Stimulated activated CD8-positive, alpha-beta memory T cell treated with anti-CD3 and anti-CD28 coated beads, Interleukin-12 subunit alpha, Interleukin-12 subunit beta, amount 100 ng/mL, for 1 hour (primary cell): ENCODE measurements at places on chromosomes 2 and 18.
A peak's percentile ranks its signal among the peaks of the same experiment; 100 is the strongest.

DNA sequence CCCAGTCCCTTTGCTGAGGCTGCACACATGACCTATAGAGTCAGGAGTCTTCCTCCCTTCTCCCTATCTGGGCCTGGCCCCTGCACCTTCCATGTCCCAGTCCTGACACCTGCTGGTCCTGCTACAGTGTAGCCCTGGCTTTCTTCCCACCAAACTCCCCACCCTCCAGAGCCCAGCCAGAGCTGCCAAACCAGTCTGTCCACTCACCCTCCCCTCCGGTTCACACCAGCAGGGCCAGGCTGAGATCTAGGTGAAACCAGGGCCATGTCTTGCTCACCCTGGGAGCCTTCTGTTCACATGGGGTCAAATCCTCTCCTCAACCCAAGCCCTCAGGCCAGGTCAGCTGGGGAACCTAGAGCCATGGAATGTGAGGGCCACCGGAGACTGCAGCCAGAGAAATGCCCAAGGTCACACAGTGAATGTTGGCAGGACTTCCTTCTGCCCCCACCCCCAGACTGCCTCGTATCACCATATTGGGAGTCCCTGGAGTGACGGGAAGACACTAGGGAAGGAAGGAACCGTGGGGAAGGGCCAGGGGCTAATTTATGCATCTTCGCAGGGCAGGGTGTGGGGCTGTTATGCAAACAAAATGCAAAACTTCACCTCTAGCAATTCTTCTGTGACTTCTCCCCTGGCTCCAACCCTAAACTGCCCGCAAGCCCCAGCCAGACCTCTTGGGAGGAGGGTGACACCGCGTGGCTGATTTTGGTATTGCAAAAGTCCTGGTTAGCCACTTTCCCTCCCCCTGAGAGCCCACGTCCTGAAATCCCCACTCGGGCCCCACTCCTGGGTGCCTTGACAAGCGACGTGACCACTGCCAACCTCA is 14.6 kb downstream of the TNS1 start:
- DNase-seq = peak; percentile 32

DNA sequence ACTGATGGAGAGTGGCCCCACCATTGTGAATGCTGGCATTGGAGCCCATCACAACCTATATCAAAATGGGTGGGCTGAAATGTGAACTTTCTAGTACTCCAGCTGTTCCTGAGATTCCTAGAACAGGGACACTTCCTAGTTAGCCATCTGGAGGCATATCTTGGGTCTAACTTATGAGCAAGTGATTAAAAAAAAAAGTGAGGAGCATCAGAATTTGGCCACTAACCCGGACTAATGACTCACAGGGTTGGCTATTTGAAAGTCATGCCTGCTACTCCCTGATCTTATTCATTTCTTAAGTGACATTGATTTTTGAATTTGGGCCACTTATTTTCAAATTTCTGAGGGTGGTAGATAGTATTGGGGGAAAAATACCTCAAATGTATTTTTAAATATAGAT is 216.6 kb downstream of the HRH4 start:
- no peak for DNase-seq

- DNase-seq = no peak
Measured at GRCh38 chr2:10331702-10332401, 29.1 kb downstream of the HPCAL1 start.

GRCh38 chr2:160156665-160157064 is 43.4 kb downstream of the ITGB6 start:
- DNase-seq = no peak

- DNase-seq = no peak
Measured at GRCh38 chr2:30217644-30218337, 13.5 kb upstream of the LBH start.

DNA sequence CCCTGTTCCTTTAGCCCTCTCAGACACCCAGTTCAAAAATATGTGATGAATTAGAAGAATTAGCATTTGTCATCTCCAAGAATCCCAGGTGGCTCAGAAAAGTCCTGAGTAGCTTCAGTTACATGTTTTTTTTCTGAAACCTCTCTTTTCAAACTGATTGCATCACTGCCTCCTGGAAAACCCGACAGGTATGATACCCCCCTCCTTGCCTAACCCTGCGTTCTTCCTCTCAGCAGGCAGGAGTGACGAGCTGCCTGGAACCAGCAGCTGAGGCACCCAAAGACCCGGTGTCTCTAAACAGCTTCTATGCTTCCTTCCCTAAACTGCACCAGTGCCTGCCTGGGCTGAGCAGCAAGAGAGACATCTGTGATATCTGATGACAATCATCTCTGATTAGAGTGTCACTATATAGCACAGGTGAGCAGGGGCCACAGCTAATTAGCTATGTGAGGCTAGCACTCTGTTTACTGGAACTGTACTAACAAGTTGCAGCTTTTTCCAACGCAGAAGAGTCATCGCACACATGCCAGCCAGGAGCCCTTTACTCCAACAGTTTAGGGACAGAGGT is 376.4 kb upstream of the ATP5MC3 start:
- no peak for DNase-seq

DNA sequence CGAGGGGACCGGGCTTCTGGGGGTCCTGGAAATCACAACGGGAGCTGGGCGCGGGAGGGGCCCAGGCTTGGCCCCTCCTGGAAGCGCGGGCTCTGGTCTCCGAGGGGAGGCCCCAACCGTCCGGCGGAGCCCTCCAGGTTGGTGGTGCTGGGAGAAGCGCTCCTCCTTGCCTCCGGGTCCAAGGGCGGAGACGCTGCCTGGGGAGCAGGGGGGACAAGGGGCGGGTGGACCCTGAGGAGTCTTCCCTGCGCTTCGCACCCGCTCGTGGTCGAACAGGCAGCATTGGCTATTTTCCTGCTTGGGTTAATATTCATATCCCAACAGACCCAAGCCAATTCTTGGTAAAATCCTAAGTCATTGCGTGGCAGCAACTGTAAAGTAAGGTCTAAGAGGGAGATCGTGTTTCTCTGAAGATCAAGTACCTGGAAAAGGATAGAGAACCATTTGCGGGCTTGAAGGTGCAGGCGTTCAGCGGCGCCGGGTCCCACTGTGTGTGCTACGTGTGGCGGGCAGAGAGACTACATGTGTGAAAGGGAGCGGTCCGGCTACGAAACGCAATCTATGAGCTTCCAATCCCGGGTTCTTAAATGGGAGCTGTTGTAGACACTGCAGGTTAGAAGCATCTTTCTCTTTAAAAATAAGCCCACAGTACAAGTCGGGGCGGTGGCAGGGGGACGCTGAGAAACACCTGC is 805 bp downstream of the CIDEA start:
- DNase-seq = no peak

DNA sequence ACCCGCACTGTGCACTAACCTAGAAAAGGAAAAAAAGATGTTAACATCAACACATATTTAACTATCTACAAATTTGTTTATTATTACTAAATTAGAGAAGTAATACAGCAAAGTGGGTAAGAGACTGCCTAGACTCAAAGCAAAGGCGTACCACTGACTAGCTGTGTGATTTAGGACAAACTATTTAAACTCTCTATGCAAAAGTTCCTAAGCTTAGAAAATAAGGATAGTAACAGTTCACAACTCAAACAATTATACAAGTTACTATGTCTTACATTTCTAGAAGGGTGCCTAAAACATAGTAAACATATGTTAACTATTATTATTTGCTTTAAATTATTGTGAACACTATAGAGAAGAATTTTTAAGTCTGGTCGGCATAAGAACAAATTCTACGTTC is 119.4 kb downstream of the RTTN start:
- no peak for DNase-seq

DNA sequence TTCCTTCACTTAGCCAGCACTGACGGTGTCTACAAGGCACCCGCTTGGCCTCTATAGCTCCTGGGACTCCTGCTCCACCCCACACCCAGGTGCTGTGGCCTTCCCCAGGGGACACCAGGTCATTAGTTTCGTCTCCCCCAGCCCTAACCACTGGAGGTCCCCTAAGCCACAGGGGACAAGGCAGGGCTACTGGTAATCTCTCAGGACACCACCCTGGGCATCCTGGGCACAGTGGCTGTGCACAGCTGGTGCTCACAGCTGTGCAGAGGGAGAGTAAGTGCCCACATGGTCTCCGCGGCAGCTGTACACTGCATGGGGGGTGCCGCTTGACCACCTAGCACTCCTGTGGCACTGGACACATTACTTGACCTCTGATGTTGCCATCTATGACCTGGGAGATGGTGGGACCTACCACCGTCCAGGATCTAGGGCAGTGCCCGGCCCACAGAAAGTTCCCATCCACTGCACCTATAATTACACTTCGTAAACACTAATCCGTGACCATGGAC is 134.0 kb downstream of the HDAC4 start:
- DNase-seq = no peak

GRCh38 chr2:75558786-75559679 is 1.7 kb downstream of the EVA1A start:
- no peak for DNase-seq

DNA sequence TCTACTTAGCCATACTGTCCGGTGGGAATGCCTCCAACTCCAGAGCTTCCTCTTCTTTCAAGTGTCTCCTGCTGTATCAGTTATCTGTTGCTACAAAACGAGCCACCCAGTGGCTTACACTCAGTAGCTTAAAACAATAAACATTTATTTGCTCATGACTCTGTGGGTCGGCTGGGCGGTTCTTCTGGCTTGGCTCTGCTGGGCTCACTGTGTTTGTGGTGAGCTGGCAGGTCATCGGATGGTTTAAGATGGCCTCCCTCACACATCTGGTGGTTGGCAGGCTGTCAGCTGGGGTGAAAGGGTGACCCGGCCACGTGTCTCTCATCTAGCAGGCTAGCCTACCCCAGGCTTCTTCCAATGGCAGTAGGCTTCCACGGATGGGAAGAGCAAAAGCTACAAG is 122.4 kb upstream of the SLC1A4 start:
- no peak for DNase-seq

- DNase-seq = no peak
Measured at GRCh38 chr2:45237128-45237527, 227.9 kb upstream of the SIX2 start.

DNA sequence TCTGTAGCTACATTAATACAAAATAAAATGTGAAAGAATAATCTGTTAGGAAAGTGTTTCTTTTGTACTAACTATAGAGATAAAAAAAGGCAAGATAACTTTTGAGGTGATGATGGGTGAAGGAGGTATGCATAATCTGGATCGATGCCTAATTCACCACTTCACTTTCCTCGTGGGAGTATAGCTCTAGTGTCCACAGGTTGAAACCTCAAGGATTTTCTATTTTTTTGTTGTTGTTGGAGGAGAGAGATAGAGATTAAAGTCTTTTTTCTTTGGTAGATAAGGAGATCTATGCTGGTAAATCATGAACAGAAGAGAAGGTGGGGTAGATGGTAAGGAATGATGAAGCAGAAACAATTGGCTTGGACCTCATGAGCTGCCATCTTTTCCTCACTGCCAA is 635.3 kb upstream of the ZEB2 start:
- no peak for DNase-seq

DNA sequence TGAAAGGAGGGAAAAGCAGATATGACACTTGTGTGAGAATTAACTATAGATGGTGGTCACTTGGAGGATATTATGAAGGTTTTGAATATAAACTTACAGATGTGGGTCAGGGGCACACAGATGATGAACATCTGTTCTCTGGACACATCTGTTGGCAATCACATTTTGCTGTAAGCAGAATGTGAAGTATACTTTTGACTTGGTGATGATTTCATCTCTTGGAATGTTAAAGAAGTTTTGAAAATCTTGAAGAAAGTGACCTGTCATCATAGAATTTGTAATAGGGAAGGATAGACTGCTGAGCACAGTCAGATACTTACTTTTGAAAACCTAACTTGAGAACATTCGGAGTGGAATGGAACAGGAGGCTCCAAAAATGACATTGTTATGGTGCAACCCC is 40.2 kb downstream of the PIKFYVE start:
- no peak for DNase-seq

- DNase-seq = peak; percentile 5
Measured at GRCh38 chr2:234951664-234952269, at the start of gene SH3BP4. SH3BP4 (plus strand) TSS chr2:234952017; CDS start chr2:235035003, 82,986 bp downstream.

GRCh38 chr2:202178346-202178958 is 59.9 kb downstream of the SUMO1 start:
- DNase-seq = peak; percentile 22

DNA sequence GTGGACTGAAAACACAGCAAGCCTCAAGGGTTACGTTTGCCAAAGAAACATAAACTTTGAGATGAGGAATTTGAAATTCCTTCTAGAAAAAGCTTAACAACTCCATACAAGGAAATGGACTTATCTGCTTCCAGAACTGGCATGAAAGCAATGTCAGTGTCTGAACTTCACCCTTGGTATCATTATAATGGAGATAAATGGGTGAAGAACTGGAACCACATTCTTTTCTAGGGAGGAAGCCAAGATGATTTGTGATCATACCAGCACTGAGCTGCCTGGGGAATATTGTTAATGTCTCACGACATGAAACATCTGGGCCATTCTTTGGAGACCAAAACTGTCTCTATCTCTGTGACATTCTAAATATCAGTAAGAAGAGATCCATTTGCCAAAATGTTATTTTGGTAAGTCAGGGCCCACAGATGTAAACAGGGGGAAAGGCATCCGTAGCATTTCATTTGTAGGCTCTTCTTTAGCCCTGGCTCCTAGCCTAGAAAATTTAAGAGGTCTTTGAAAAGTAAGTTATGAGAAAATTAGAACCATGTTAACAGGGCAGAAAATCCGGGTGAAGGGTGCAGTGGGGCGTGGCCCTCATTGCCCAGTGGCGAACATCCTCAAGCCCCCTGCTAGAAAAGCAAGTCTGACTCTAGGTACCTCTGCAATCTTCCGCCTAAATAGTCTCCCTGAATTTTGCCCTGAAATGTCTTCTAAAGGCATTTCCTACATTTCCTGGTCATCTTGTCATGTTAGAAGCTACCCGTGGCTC is 295.3 kb upstream of the EPAS1 start:
- DNase-seq = no peak

DNA sequence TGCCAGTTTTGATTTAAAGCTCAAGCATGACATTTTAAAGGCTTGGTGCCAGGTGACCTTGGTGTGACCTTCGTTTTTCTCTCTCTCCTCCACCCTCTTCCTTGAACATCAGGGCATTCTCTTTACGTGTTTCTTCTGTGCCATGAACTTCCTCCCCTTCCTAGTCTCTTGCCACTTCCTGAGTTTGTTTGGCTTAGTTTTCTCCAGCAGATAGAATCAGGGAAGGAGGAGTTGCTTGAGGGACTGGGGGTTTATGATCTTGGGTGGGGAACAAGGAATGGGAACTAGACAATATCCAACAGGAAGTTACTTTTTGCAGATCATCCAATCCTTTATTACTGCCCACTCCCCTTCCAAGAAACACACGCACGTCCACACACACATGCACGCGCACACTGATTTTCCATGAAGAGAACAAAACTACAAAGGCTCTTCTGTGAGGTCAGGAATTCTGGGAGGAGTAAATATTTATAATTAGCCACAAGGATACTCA is 210.6 kb upstream of the EPAS1 start:
- no peak for DNase-seq

DNA sequence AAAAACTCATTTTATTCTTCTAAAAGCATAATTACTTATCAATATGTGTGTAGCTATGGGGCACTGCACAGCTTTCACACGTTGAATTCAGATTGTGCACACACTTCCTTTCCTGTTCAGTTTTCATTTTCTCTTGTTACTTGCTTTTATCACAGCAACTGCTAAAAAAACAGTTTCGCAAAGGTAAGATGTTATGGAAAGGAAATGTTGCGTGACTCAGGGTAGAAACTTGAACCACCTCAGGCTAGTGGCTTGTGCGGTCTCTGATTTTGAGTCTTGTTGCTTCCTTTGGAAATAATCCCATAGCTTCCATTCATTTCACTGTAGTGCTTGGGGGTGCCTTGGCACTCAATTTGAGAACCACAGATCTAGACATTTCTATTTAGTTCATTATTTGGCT is 171.9 kb downstream of the FMNL2 start:
- no peak for DNase-seq

GRCh38 chr2:175742367-175742766 is 259.7 kb downstream of the LNPK start:
- no peak for DNase-seq
